NCI-H524 (cell line): ENCODE measurements at places on chromosomes 16 and 17.

DNA sequence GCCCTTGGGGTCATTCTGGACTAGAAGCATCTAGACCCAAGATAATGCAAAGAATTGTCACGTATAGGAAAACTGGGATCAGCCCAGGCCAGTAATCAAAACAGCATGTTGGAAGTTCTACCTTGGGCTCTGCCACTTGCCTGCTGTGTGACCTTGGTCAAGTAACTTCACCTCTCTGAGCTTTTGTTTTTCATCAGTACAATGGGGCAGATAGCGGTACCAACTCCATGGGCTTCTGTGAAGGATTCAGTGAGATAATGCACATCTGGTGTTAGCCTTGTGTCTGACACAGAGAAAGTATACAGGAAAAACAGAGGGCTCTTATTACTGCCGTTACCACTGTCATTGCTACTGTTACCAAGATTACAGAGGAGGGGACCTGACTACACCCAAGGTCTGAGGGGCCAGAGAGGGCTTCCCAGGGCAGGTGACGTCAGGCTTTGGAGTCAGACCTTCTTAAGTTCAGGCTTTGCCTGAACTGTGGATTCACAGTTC, 24.6 kb downstream of the CMIP start:
- no peak for DNase-seq

- no peak for DNase-seq
Measured at GRCh38 chr16:1295465-1295864, 14.0 kb upstream of the UBE2I start.

- peak; percentile 64 for DNase-seq
Measured at GRCh38 chr17:61157246-61157886, 242.3 kb upstream of the TBX2 start.

GRCh38 chr16:89504091-89504490, 4.1 kb upstream of the SPG7 start:
- DNase-seq = no peak

- DNase-seq = peak; percentile 32
Measured at GRCh38 chr17:16398270-16399267, 16.8 kb upstream of the TRPV2 start.

GRCh38 chr17:30805944-30806456, 18.5 kb downstream of the CRLF3 start:
- DNase-seq = no peak

DNA sequence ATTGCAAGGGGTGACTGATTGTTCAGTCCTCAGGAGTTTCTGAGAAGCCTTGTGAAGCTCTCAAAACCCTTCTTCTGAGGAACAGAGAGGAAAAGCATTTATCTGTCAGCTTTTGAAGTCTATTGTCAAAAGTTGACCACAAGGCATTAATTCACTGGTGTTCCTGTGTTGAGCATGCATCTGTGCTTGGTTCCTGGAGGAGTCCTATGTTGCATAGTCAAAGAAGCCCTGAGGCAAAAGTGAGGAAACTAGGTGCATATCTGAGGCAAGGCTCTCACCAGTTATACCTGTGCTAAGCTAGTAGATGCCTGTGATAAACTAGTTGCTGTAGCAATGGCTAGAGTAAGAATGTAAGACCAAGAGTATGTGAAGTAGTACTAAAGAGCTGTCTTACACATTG, 1.8 kb upstream of the HEATR6 start:
- no peak for DNase-seq

DNA sequence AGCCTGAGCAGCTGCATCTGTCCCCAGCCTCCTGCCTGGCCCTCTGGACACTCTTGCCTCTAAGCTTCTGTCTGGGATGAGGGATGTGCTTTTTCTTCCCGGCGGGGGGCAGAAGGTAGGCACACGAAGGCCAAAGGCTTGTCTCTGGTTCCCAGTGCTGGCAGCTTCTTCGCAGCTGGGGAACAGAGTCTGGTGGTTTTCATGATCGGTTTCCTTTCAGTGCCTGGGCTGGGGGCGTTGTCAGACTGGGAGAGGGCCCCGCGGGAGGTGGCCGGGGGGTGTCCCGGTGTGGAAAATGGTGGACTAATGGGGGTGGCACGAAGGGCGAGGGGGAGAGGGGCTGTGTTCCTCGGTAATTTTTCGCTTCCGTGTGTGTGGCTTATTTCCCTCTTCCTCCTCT, 988 bp downstream of the RAP1GAP2 start:
- peak; percentile 8 for DNase-seq

- DNase-seq = no peak
Measured at GRCh38 chr16:66976746-66977145, 11.6 kb upstream of the CES4A start.
